ENCODE measurements at places on chromosomes 7 and 10.

DNA sequence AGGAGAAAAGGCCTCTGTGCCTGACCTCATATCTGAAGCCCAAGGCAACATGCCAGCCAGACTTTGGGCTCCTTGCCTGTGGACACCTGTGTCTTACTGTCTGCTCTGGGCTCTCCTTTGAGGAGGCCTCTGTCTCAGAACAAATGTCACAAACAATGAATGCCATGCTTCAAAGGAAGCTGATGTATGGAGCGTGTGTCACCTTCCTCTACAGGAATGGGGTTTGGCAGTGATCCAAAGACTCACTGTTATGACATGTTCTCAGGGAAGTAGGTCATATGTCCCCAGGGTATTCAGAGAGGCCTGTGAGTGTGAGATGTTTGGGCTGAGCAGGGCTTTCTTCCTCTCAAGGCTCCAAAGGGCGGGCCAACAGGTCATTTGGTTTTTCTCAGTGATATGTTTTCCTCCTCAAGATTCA, 38.4 kb downstream of the PTPRE start:
- DNase-seq: no peak

DNA sequence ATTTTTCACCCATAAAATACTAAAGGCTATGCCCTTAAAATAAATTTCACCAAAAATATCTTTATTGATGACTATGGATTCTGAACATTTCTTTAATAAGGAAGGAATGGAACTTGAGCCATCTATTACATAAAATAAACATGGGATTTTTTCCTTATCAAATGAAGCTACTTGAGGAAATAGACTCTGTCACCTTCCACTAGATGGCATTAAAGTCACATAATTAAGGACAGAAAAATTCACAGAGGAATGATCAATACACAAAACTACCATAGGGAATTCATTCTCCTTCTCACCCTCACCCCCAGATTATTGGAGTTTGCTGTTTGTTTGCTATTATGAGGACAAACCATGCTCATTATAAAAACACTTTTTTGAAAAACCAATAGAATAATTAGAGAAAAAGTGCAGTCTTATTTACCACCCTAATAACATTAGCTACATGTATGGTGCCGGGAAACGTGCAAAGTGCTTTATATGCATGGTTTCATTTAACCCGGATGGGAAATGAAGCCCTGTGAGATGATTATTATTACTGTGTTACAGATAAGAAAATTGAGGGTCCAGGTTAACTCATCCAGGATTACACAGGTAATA, 21.1 kb upstream of the FOXI2 start:
- no peak for DNase-seq

DNA sequence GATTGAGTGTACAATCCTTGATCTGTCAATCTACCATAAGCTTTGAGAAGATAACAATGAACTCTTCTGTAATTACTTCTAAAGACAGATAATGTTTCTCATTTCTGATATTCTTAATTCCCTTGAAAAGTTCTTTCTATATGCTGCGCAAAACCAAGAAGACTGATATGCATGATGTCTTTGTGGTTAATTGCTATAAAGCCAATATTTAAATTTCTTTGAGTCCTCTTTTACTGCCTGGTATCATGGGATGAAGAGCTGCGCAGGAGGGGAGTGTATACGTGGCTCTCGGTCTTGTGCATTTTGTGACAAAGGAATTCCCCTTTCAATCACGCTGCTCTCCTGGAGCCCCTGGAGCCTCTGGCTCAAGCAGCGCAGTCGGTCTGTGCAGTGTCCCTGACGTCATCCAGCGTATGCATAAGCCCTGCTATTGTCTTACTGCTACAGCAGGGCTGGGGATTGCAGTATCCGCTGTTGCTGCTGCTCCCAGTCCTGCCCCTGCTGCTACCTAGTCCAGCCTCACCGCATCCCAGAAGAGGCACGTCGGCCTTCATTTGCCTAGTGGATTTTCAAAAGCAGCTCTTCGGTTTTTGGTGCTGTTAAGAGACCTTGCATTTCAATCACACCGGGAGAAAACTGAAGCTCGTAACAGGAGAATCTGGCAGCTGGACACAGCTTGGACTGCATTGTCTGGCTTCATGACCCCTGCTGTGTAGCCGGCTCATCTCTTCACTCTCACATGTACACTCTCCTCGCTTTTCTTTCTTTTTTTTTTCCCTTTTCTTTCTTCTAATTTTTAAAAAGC, 66.7 kb downstream of the ST7 start:
- peak; percentile 94 for DNase-seq

- DNase-seq: no peak
Observed at GRCh38 chr7:67786021-67786420, 789.4 kb downstream of the TYW1 start.

DNA sequence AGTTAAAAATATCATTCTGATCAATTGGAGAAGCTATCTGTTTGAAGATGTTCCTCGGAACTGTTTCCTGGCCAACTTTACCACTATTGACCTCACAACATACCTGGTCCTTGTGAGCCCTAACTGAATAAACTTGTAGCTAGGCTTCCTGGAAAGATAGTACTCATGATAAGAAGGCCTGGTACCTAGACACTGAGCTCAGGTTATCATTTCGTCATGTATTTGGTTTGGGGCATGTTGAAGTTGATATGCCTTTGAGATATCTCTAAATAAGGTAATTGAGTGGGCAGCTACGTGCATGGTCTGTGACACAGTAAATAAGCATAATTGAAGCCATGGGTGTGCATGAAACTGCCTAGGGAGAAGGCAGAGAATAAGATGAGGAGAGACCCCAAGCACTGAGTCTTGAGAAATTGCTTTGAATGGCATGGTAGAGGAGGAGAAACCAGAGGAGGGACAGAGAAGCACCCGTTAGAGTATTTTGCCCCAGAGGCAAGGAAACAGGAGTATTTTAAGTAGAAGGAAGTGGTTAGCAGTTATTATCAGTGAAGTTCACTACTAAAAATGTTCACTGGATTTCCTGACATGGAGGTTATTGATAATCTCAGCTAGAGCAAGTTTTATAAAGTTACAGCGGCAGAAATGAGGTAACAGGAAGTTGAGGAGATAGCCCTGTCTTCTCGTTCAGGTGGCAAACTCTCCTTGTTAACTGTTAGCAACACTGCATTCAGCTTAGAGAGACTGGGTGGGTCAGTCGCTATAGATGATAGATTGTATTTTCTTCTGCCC, 55.6 kb downstream of the CC2D2B start:
- DNase-seq: no peak

DNA sequence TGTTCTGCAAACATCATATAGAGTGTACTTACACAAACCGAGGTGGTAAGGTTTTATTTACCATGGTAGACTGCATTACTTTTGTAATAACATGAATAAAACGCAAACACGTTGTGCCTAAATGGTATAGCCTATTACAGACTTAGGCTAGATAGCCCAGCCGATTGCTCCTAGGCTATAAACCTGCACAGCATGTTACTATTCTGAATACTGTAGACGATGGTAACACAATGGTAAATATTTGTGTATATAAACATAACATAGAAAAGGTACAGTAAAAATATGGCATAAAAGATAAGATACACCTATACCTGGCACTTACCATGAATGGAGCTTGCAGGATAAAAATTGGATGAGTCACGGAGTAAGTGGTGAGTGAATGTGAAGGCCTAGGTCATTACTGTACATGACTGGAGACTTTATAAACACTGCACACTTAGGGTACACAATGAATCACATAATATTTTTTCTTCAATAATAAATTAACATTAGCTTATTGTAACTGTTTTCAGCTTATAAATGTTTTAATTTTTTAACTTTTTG, 16.3 kb downstream of the AKR1D1 start:
- DNase-seq: no peak

- DNase-seq: no peak
Observed at GRCh38 chr7:86947929-86948328, 111.5 kb downstream of the ELAPOR2 start.

GRCh38 chr7:42227541-42227935, 9.5 kb downstream of the GLI3 start:
- no peak for DNase-seq

- DNase-seq: no peak
Observed at GRCh38 chr10:91887272-91888076, 21.8 kb downstream of the FGFBP3 start.

DNA sequence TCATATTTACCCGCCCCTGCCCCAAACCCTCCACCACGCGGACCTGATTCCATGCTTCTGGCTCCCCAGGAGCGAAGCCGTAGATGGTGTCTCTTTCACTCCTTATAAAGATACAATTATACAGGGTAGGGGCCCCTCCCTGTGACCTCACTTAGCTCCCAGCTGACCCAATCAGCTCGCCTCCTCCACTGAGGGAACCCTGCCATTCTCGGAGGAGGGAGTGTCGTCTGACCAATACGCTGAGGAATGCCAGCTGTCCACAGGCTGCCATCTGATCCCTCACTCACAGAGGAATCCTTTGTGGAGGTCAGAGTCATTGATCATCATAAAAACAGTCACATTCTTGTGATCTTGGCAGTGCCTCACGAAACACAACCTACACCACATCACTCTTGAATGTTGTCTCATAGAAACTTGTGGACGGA, 67.5 kb upstream of the INSIG1 start:
- DNase-seq: peak; percentile 74

- no peak for DNase-seq
Observed at GRCh38 chr7:127745445-127745844, 93.5 kb downstream of the SND1 start.

GRCh38 chr10:113221756-113222168, 271.7 kb downstream of the TCF7L2 start:
- no peak for DNase-seq

DNA sequence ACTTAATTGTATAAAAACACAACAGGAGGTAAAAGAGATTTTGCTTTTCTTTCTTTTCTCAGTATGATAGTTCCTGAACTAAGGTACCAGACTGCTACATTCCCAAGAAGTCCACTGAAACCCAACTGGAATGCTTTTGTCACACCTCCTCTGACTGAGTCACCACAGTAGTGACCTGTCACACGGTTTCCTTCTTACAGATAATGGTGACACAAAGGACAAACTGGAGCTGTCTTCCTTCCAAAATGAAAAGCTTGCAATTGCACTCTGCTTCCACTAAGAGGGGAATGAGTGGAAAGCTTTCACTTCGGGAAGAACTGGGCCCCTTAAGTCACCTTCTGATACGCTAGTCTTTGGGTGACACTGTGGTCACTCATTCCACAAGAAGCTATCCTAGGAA, 122.2 kb downstream of the KMT2E start:
- DNase-seq: no peak

- no peak for DNase-seq
Observed at GRCh38 chr7:85025312-85025756, 161.5 kb downstream of the SEMA3D start.

DNA sequence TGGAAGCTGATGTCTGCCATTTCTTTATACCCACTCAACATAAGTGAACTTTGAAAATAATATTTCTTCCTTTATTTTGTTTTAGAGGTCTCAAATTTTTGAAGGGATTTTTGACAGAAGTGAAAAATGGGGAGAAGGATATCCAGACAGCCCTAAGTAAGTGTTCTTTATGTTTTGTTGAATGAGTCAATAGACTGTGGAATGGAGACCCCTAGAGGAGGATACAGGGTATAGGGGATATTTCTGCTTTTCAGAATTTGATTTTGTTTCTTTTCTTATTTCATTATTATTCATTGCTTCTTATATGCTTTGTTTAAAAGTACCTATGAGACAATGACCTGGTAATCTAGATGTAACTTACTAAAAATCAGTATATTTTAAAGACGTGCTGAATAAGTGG, 34.4 kb downstream of the PLEKHA8 start:
- no peak for DNase-seq

GRCh38 chr7:123639631-123640030, 16.0 kb upstream of the LMOD2 start:
- DNase-seq: no peak

- no peak for DNase-seq
Observed at GRCh38 chr7:96855139-96855538, 145.5 kb upstream of the SEM1 start.

GRCh38 chr7:36312064-36312914, 77.4 kb upstream of the ANLN start:
- no peak for DNase-seq

- no peak for DNase-seq
Observed at GRCh38 chr7:128000048-128000447, 31.2 kb downstream of the LRRC4 start.

DNA sequence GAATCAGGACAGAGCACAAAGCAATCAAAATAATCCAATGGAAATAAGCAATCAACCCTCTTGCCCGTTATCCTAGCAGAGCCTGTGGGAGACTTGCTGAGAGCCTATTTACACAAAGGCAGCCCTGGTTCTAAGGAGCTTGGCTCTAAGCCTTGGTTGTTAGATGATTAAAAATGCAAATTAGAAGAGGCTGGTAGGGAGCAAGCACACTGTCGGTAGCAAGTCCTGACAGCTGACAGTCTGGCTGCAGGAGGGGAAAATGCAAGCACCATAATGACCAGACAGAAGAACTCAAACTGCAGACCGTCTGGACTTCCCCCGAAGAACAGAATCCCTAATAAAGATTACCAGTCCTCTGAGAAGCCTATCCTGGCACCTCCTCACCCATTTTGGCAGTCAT, 131.8 kb upstream of the CTTNBP2 start:
- DNase-seq: peak; percentile 13

DNA sequence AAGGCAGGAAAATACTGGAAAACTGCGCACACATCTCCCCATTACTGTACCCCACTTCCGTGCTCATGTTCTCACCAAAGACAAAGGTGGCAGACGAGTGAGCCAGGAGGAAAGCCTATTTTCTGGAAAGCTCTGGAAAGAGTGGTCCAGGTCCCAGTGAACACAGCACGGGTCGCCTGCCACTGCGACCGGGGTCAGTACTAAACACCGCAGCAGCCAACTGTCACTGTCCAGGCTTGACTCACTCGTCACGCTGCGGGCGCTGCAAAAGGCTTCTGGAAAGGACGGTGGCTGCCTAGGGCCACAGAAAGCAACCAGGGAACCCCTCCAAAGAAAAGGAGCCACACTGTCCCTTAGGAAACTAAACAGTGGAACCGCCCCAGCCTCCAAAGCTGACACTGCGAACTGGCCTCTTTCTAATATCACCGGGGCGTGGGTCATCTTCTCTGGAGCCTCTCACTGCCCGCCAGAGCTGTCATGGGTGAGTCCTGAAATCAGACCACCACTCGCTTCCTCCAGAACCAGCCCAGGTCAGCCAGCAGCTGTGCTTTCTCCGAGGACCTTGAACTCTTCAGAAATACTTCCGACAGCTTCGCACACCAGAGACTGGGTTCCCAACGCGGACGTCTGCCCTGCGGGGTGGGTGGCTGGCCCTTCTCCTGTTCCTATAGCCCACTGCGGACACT, 4.0 kb downstream of the RADIL start:
- DNase-seq: no peak

- no peak for DNase-seq
Observed at GRCh38 chr7:127123220-127123619, 129.5 kb downstream of the GRM8 start.

DNA sequence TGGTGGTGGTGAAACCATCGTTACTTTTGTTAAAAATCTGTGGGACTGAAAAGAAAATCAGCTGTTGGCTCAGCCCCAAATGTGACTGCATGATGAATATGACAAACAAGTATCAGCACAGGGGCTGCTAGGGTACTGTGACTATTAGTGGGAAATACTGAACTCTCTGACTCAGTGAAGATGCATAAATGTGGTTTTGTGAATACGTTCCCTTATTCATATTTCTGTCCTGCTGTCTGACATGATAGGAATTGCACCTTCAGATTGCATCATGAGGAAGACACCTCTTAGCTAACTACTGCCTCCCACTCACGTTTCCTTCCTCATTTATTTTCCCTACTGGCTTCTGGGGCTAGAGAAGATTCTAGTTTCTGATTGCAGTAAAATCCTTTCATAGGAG, 1.4 kb downstream of the CLEC5A start:
- no peak for DNase-seq

- DNase-seq: no peak
Observed at GRCh38 chr10:106348933-106349332, 815.6 kb downstream of the SORCS1 start.
